NCI-H2107 (cell line): ENCODE measurements at places on chromosomes 6 and 20.

DNA sequence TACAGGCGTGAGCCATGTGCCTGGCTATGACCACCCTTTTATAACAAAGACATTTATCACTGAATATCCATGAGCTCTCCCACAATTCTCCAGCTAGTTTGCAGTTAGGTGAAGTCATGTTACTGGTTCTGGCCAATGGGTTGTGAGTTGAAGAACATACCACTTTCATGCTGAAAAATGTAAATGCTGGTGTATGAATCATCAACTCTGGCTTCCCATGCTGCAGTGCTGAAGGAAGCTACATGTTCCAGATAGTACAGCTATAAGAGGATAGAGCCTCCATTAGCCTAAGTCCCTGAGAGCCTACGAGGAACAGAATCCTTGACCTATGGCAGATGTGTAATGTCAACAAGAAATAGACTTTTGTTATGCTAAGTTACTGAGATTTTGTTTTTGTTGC lies 180.4 kb downstream of the BTBD9 start:
- DNase-seq, result no peak

GRCh38 chr6:35775031-35775430 lies 1.4 kb upstream of the CLPSL2 start:
- DNase-seq, result no peak

GRCh38 chr6:71294121-71294523 lies 5.5 kb downstream of the OGFRL1 start:
- no peak for DNase-seq

DNA sequence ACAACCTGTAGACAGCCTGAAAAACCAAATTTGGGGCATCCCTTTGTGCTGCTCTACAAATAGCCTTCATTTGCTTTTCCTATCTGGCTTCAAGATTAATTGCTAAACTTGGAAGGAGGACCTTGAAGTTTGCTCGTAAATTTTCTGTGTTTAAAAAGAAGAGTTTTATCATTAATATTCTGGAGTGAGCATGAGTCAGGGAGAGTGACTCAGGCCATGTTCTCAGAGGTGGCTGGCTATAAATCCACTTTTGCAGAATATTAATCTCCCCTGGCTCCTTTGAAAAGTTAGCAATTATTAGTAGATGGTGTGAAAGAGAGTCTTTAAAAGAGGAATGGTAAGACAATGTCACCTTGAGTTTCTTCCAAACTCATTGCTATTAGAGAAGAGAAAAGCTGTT lies 91.0 kb downstream of the ANKEF1 start:
- no peak for DNase-seq

DNA sequence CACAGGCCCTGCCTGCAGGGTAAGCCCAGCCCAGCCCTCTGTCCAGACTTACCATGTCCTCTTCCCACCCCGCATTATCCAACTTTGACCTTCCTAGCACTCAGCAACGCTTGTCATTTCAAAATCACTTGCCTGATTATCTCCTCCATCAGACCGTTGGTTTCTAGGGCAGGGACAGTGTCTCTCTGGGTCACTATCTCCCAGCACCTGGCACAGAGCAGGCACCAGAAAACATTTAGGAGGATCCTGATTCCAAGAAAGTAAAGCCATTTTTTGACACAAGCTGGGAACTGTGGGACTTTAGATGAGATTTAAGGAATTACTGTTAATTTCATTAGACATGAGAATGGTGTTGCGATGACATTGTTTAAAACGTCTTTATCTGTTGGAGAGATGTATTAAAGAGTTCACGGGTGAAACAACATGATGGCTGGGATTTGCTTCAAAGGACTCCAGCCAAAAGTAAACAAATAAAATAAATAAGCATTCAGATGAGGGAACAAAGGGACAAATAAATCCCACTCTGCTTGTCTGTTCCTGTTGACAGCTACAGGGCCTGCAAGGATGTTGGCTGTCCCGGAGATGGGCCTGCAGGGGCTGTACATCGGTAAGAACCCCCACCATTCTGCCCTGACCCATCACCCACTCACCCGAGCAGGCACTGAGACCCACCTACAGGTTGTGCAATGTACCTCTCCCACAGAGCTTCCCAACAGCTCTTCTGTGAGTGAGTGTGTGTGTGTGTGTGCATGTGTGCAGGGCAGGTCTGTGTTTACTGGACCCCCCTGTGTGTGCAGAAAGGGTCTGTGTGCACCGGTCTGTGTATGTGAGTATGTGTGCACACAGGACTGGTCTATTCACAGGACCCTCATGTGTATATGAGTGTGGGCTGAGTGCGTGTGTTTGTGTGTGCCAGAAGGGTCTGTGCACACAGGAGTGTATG lies 5.9 kb downstream of the HSPA12B start:
- no peak for DNase-seq

DNA sequence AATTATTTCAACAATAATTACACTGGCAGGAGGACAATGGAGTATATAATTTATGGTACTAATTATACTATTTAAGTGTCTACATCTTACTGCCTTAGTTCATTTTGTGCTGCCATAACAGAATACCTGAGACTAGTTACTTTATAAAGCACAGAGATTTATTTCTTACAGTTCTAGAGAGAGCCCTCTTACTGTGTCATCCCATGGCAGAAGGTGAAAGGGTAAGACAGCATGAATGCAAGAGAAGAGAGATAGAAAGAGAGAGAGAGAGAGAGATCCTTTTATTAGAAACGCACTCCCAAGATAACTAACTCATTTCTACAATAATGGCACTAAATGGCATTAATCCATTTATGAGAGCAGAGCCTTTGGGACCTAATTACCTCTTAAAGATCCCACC lies 314.7 kb downstream of the EPM2A start:
- no peak for DNase-seq

GRCh38 chr20:50129662-50130355 lies 16.9 kb upstream of the UBE2V1 start:
- no peak for DNase-seq

- no peak for DNase-seq
These were observed 132.7 kb upstream of the IFNGR1 start for GRCh38 chr6:137351890-137352289.
